CD4-positive, alpha-beta T cell treated with Interleukin-1 beta for 1 hour (primary cell): ENCODE measurements at places on chromosomes 13 and 19.

- DNase-seq, result no peak
Observed at GRCh38 chr13:59846845-59847620, 316.7 kb downstream of the DIAPH3 start.

DNA sequence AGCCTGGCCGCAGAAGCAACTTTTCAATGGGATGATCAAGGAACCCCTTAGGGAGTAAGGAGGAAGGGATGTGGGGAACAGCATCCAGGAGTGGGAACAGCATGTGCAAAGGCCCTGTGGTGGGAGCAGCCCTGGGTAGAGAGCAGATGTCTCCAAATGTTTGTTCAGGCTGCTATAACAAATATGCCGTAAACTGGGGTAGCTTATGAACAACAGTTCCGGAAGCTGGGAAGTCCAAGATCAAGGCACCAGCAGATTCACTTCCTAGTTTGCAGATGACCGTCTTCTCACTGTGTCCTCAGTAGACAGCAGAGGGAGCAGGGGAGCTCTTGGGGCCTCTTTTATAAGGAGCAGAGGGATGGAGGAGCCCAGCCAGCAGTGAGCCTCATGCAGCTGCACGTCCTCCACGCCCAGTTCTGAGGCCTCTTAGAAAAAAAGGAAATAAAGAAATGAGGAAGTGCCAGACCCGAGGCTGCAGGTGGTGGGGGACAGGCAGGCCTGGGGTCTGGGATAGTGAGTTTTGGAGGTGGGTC is 4.2 kb upstream of the LRRC25 start:
- DNase-seq, result peak; percentile 78

DNA sequence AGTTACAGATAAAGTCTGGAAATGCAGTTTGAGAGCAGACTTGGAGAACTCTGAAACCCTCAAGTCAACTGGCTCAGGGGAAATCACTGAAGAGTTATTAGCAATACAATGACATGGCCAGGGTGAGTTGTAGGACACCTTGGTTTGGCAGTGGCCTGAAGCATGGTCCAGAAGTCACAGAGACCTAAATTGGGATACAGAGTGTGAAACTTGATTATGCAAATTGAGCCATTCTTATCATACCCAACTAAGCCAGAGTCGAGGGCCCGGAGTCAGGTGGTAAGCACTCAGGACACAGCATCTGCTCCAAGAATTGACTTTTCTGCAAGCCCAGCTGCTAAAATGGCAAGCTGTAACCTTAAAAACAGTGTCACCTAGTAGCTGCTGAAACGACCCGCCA is 224.5 kb downstream of the DCLK1 start:
- DNase-seq, result no peak

DNA sequence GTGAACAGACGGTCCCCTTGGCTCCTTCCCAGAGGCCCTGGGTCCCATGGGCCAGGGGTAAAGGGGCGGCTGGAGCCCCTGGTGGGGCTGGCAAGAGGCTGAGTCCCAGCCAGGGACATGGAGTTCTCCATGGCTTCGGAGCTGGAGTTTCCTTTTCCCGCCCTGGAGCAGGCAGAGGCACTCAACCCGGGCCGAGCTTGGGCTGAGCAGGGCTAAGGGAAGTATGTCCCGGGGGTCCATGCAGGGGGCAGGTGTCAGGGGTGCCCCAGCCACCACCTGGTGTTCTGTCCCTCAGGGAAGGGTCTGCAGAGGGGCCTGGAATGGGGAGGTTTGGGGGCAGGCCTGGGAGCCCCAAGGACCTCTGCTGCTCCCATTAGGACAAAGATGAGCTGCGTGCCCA is 54.0 kb upstream of the TPM4 start:
- DNase-seq, result no peak

DNA sequence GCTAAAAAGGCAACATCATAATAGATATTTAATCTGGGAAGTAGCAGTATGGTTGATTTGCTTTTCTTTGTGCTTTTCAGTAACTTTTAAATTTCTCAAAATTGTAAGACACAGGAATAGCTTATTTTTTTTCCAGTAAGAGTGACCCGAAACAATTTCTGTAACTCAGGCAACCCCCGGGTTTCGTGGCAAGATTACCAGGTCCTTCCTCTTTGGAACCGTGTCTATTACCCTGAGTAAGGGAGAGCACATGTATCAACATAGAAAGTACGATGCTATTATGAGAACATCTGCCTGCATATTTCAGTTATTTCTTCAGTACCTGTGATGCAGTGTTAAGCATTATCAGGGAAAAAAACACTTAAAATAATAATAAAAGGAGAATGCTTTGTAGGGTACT is 64.1 kb downstream of the DOCK9 start:
- no peak for DNase-seq

- DNase-seq, result no peak
Observed at GRCh38 chr19:56508290-56508778, 679 bp downstream of the ZNF471 start.

DNA sequence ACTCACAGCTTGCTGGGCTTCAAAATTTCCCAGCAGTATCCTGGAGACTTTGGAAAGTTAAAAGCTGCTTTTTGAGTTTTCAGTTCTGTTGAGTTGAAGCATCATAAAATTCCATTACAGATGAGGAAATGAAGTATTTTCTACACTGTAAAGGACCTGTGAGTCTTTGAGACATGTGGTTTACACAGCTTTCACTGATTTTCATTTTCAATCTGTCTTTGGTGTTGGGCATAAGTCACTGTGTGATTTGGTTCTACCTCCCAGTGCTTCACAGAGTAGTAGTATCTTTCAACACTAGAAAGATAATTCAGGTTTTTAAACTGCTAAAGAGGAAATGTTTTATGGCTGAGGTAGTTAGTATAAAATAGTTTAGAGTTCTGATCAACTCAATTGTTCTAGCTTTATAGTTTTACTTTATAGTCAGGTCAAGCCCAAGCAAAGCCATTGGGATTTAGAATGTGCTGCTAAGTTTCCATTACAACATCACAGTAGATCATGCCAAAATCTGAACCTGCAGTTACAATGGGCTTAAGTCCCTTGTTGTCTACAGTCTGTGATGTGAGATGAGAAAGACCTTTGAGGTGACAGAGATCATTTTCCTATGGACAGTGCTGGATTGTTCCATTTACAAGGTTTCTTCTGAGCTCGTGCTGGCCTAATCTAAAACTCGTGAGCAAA is 161.6 kb downstream of the FLT1 start:
- DNase-seq, result no peak

DNA sequence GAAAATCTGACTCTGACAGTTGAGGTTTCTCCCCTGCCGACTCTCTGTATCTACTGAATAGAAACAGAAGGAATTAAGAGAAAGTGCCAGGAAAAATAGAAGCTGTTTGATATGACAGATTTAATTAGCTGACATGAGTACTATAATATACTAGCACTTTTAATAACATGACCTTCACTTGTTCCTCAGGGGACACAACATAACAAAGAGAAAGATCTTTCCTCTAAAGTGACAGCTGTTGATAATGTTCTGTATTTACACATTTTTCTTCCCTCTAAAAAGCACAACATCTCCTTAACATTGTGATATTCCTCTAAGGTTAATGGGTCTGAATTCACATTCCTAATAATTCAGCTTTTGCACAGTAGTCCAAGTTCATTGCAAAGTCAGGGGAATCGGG is 1136.0 kb downstream of the PCDH17 start:
- no peak for DNase-seq

DNA sequence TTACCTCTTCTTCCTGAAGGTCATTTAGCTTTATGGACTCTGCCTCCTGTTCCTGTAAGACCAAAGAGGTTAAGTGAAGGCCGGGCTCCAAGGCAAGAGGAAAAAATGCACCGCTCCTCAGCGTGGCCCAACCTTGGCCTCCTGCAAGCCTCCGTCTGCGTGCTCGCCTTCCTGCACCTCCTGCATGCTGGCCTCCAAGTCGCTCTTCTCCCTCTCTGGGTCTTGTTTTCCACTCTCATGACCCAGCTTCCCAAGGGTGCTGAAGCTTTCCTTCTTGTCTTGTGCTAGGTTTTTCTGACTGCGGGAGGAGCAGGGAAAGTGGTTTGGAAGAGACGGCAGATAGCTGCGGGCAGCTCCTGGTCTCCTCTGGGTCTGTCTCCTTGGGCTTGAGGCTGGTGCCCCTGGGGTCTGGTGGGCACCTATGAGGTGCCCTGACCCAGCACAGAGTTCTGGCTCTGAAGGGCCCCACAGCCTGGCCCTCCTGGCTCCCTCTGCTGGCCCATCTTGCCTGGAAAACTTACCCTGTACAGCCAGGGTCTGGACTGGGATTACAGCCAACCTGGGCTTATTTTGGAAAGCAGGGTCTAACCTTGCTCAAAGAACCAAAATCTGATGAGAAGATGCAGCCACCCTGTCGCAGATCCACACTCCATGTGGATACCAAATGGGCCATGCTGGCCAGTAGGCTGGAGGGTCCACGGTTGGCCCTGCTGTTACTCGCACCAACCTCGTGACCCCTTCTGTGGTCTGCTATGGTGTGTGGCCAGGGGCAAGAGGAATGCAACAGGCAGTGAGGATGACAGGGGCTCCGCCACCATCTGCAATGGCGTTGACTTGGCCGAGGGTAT is 5.2 kb downstream of the C13orf46 start:
- no peak for DNase-seq

- DNase-seq, result no peak
Observed at GRCh38 chr19:13727798-13728197, 36.5 kb upstream of the MRI1 start.

GRCh38 chr13:94662274-94662945 is 49.9 kb downstream of the SOX21 start:
- DNase-seq, result no peak

DNA sequence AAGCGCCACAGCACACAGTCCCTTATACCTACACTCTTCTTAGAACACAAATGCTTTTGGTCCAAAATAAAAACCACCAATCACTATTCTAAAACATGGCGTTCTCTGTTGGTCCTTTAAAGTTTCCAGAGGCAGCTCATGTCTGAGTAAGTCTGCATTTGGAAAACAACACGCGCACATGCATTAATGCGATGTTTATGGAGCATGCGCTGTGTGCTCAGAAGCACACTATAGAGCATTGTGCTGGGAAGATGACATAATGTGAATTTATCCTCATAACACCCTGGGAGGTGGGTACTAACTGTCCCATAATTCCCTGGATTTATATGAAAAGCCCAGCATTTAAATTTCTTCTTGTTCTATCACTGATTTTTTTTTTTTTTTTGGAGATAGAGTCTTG is 10.7 kb downstream of the ZNF682 start:
- DNase-seq, result no peak

GRCh38 chr13:24052547-24053518 is 107.7 kb upstream of the SPATA13 start:
- no peak for DNase-seq

- no peak for DNase-seq
Observed at GRCh38 chr13:20332361-20333096, 100.4 kb upstream of the GJB6 start.

DNA sequence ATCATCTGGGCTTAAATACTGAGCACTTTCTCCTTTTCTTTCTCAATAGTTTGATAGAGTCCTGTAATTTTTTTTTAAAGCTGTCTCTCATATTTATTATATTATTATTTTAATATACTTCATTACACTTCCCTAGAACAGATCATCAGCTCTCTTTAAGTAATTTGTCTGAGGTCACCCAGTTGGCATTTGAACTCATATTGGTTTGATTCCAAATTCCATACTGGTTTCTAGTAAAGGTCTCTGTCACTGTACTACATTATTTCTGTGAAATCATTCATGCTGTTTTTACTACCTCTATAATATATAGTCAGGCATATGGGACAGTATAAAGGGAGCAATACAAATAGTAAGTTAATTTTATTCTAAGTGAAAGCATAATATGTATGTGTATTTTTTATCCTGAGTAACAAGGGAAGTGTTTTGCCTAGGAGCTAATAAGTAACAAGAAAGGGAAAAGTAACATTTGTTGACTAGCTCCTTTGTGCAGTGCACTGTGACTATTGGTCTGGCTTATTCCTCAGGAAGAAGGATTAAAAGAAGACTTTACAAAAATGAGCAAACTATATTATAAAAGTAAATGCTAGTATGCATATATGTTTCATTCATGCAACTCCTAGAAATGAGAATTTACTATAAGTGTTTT is 14.3 kb downstream of the LPAR6 start:
- DNase-seq, result no peak

DNA sequence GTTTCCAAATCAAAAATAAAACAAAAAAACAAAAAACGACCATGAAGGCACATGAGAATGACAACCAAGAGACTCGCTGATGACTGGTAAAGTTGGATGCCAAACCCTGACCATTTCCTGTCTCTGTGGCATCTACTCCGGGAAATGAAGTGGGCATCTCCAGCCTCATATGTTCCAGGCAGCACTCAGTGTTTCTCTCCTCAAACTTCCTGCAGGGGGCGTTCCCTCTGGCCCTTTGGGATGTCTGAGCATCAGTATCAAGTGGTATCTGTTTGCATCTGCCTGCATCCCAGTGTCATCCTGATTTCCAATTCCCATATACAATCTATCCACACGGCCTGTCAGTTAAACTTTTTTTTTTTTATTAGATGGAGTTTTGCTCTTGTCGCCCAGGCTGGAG is 9.8 kb upstream of the SIGLEC12 start:
- no peak for DNase-seq

DNA sequence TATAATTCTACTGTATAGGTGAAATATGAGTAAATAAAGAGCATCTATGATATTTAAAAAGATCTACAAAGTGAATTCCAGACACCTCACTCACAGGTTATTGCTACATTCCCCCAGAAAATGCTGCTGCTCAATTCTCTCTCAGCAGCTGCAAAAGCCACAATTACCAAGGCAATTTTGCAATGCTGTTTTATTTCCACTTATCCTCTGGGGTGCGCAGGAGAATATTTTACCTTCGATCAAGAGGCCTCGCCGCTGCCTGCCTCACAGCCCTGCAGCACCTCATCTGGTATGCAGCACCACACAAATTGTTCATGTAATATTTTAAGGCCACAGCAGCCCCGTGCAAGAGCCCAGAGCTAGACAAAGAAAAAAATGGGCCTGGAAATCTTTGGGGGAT is 333.2 kb downstream of the DNAJC15 start:
- DNase-seq, result no peak

GRCh38 chr19:4359627-4360000 is 16.3 kb downstream of the MPND start:
- no peak for DNase-seq

DNA sequence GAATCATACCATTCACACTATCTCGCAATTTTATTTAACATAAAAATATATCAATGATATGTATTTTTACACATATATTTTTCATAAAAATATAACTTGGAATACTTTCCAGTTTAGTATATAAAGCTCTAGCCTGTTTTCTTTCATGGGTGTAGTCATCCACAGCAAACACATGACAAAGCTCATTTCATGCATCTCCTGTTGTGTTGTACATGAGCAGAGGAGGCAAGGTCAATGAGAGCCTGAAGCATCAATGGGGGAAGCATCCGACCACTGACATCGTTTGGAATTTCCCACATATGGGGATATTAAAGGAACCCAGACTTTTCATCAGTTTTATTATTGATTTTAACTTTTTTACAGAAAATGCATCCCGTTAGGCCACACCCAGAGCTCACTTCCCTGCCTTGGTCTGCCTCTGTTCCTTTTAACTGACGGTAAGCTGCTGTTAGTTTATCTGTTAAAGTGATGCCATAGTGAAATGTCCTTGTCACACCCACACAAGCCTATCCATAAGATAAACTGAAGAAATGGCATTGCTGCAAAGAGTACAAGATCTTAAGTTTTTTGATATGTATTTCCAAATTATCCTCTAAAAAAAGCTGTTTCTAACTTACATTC is 44.0 kb downstream of the MIPEP start:
- no peak for DNase-seq
